ENCODE measurements at places on chromosomes 5 and 9.

DNA sequence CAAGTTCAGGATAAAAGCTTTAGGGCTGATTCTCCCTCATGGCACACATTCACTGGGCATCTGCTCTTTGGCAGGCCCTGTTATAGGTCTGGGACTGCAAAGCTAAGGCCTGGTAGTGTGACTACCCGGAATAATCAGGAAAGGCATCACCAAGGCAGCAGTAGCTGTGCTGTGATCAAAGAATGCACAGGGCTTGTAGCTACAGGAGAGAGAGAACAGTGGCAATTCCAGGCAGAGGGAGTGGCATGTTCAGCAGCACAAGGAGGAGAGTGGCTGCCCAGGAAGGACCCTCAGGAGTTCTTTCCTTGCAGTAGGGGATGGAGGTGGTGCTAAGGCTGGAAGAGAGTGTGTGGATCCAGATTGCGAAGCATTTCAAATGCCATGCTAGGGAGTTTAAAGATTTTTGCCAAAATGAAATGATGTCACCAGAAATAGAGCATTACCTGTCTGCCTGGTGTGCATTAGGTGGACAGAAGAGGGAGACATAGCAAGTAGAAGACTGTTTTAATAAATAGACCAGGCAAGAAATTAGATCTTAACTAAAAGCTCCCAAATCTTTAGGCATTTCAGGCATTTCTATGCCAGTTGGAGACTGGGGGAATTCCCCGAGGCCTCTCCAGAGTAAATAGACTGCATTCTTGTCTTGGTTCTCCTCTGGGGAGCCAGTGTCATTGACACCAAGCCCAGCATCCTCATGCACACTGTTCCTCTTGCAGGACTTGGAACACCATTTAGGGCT is 69.1 kb downstream of the GPR21 start:
- DNase-seq, result no peak

GRCh38 chr5:155886311-155887031 is 440.5 kb upstream of the SGCD start:
- no peak for DNase-seq

DNA sequence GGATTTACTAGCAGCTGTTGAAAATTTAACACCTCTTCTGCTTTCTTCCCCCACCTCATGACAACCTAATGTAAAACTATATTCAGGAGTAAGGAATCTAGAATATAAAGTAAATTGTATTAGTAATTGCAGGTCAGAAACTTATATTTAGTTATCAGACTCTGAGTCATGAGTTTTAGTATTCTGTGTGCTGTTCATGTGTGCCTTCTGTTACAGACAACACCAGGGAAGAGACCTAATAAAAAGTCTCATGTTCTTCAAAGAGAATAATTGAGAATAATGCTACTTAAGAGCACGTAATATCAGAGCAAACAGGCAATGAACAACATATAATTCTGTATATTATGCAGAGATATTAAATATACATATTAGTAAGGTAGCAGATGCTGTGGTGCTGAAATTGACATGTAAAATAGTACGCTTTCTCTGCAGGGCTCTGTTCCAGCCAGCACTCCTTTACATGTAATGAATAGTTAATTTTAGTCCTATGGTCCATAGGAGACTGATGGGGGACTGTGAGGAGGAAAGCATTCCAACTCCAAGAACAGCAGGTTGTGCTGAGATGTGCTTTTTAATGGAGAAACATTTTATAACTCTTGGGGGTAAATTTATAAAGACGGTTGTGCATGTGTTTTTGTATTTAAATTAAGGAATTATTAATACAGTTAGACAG is 106.4 kb downstream of the ZSWIM6 start:
- no peak for DNase-seq

GRCh38 chr5:22852807-22853660 is at the start of gene CDH12:
Gene CDH12, minus strand, starts transcription at chr5:22853344.
- no peak for DNase-seq

DNA sequence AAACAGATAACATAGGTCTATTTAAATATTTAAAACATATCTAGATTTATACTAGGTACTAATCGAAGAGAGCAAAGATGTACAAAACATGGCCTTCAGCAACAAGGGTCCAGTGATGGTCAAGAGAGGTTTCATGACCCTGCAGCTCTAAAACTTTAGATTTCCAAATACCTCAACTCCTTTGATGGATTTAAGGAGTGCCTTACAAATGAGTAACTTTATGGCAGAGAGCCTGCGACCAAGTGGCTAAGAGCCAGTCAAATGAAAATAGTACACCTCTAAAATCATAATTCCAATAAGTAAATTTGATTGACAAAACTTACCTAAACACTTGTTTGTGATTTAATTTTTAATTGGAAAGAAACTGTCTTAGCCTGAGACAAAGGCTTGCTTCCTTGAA is 4.7 kb upstream of the SH3RF2 start:
- no peak for DNase-seq

- no peak for DNase-seq
Measured at GRCh38 chr5:14447958-14448911, 133.4 kb upstream of the OTULINL start.

- DNase-seq, result no peak
Measured at GRCh38 chr5:135195270-135195608, 161.2 kb upstream of the PITX1 start.

GRCh38 chr5:81393430-81393782 is 528 bp downstream of the ACOT12 start:
- DNase-seq, result no peak
